ENCODE measurements at places on chromosomes 3 and 15. TPM values are rescaled to one million over a fixed set of nuclear protein-coding genes. Genes with fewer than 3 reads are reported as not detected.
A peak's percentile ranks its signal among the peaks of the same experiment; 100 is the strongest.

Gene LRTM1
- total RNA-seq: not detected

Gene BFSP2
- not detected for total RNA-seq

Gene TMEM62
- 14.7 TPM for total RNA-seq

Gene FBN1
- 22.1 TPM for total RNA-seq

Gene CKMT1B
- 3.1 TPM for total RNA-seq

GRCh38 chr3:181561139-181562031 is 150.3 kb upstream of the SOX2 start:
- H3K36me3 ChIP-seq: no peaks in the 10 kb centered on the region
- H3K4me3 ChIP-seq: no peak overlapping the region
- no peaks in the 10 kb centered on the region for H3K27me3 ChIP-seq
- DNase-seq: no peak

GRCh38 chr3:113218681-113219045 is 7.3 kb downstream of the BOC start:
- H3K27ac ChIP-seq: no peak overlapping the region
- no peaks in the 10 kb centered on the region for H3K27me3 ChIP-seq

DNA sequence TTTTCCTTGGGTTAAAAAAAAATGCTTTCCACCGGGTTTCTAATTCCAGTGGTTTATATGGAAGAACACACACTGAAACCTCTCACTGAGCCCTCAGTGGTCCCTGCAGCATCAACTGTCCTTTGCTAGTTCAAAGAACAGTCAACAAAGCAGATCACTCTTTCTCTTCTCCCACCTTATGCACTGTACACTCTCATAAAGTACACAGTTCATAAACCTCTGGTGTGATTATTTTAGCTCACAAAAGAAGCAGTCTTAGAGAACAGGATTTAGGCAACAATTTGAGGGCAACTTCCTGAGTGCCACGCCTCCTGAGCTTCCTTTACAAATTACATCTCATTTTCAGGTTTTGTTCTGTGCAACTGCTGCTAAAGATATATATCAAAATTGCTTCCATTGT is 728.4 kb upstream of the GOLIM4 start:
- H3K36me3 ChIP-seq: no peaks in the 10 kb centered on the region
- H3K27me3 ChIP-seq: no peaks in the 10 kb centered on the region
- peaks cover 10% of the 10 kb centered on the region for H3K4me1 ChIP-seq
- no peak overlapping the region for H3K27ac ChIP-seq
- H3K4me3 ChIP-seq: no peak overlapping the region
- no peak for DNase-seq

- DNase-seq: no peak
- H3K27ac ChIP-seq: peak overlapping the region; percentile 16
- H3K4me3 ChIP-seq: no peak overlapping the region
- no peaks in the 10 kb centered on the region for H3K36me3 ChIP-seq
- H3K27me3 ChIP-seq: no peaks in the 10 kb centered on the region
- no peaks in the 10 kb centered on the region for H3K4me1 ChIP-seq
These were observed 22.1 kb downstream of the KLHL25 start for GRCh38 chr15:85772668-85773067.

GRCh38 chr15:70062321-70062956 is 35.3 kb downstream of the TLE3 start:
- H3K27ac ChIP-seq: peak overlapping the region; percentile 38
- H3K4me1 ChIP-seq: peaks cover 11% of the 10 kb centered on the region

- no peaks in the 10 kb centered on the region for H3K27me3 ChIP-seq
- H3K27ac ChIP-seq: no peak overlapping the region
- H3K36me3 ChIP-seq: no peaks in the 10 kb centered on the region
- H3K4me1 ChIP-seq: no peaks in the 10 kb centered on the region
- no peak for DNase-seq
- no peak overlapping the region for H3K4me3 ChIP-seq
These were observed 16.0 kb downstream of the ISLR2 start for GRCh38 chr15:74146277-74146800.

GRCh38 chr3:119810018-119810435 is 28.1 kb downstream of the NR1I2 start:
- peak overlapping the region; percentile 48 for H3K4me3 ChIP-seq
- H3K27ac ChIP-seq: no peak overlapping the region
- peak; percentile 7 for DNase-seq
- no peaks in the 10 kb centered on the region for H3K36me3 ChIP-seq
- H3K4me1 ChIP-seq: peaks cover 4% of the 10 kb centered on the region

- no peaks in the 10 kb centered on the region for H3K27me3 ChIP-seq
- H3K4me1 ChIP-seq: no peaks in the 10 kb centered on the region
- no peak for DNase-seq
- no peak overlapping the region for H3K27ac ChIP-seq
These were observed 58.9 kb upstream of the CBLB start for GRCh38 chr3:105927741-105928140.

DNA sequence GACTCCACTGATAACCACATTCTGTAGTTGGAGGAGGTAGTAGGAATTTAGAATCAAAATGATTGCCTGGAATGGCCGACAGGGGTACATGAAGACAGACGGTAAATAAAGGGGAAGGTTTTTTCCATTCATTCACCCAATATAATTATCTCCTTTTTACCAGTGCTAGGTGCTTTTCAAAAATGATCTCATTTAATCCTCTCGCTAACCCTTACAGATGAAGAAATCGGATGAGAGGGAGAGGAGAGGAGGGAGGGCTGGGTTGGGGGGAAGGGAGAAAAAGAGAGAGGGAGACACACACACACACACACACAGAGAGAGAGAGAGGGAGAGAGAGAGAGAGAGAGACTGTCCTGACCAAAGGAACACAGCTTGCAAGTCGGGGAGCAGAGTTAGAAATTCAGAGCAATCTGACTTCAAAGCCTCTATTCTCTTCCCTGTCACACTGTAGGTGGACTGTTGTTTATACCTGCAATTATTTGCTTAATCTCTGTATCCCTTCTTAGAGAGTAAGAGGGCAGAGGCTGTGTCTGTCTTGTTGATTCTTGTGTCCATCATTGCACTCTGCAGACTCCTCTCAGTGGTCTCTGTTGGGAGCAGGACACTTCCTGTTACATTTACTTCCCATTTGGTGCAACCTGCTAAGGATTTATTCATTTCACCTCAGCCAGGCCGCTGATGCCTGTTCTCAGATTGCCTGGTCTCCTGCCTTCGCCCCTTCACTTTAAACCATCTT is 18.7 kb upstream of the PAQR9 start:
- DNase-seq: no peak
- no peaks in the 10 kb centered on the region for H3K4me1 ChIP-seq
- no peak overlapping the region for H3K4me3 ChIP-seq
- no peak overlapping the region for H3K27ac ChIP-seq
- H3K36me3 ChIP-seq: no peaks in the 10 kb centered on the region

GRCh38 chr3:55673764-55674163 is 186.7 kb upstream of the WNT5A start:
- H3K4me1 ChIP-seq: no peaks in the 10 kb centered on the region
- H3K27me3 ChIP-seq: no peaks in the 10 kb centered on the region
- no peaks in the 10 kb centered on the region for H3K36me3 ChIP-seq
- H3K4me3 ChIP-seq: no peak overlapping the region
- DNase-seq: no peak

DNA sequence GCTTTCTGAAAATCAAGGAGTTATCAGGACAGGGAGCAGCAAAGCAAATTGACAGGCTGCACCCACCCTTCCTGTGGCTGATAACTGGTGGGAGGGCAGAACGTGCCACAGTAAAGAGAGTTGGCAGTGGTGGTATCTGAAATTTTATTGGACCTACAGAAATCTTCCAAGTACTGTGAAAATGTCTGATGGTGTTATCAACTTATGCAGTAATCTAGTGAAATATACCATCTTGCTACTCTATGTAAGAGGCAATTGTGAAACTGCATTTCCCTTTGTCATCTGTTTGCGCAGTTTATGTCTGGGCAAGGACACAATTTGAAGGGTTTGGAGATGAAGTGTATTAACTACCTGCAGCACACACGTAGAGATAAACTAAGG is 1.5 kb downstream of the PLCL2 start:
- no peak for DNase-seq
- H3K4me1 ChIP-seq: peaks cover 38% of the 10 kb centered on the region
- H3K27me3 ChIP-seq: no peaks in the 10 kb centered on the region
- H3K36me3 ChIP-seq: no peaks in the 10 kb centered on the region
- peak overlapping the region; percentile 91 for H3K27ac ChIP-seq
